Stimulated activated CD8-positive, alpha-beta memory T cell treated with anti-CD3 and anti-CD28 coated beads, Interleukin-7, amount 100 ng/mL, for 1 hour (primary cell): ENCODE measurements at places on chromosomes 3 and 15.

- no peak for DNase-seq
Measured at GRCh38 chr15:92682741-92683510, 27.4 kb upstream of the FAM174B start.

- DNase-seq = no peak
Measured at GRCh38 chr15:100635406-100636071, 33.1 kb downstream of the ASB7 start.

DNA sequence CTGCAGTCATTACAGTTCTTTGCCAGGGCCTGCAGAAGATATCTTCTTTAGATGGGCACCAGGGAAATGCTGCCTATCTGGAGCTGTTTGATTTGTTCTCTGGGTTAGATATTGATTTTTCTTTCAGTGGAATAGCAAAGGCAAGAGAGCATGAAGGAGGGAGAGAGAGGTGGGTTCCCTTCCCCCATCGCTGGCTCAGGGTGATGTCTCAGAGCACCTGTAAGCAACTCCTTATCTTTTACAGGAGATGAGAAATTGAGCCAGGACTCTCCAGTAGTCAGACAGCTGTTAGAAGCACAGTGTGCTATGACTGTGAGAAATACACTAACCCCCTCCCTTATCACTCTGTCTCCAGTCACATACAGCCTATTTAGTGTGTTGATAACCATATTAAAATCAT is 89.3 kb upstream of the SLC24A5 start:
- no peak for DNase-seq

DNA sequence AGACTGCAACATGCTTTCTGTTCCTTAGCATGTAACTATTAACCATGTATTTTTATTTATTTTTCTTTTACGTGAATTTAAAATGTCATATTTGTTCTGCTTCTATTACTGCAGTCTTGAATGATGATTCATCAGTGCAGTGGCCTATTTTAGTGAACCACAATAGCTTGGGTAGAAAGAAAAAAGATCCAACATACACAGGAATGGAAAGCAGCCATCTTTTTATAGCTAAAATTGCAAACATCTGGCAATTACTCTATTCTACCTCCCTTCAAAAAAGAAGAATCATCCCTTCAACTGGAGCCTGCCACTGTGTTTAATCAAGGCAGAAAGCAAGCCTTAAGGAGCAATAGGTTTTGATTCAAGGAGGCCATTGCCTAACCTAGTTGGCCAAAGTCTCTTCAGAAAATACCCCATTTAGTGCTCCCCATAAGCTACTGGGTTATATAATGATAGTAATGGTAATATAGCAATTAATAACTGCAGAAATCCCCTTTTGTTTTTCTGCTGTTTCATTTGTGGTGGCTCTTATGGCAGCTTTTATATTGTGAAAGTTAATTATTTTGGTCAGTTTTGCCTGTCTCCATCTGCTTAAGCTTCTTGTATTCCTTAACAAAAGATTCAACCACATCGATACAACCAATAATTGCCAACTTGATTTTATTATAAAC is 267.3 kb downstream of the LPP start:
- no peak for DNase-seq

GRCh38 chr3:13115991-13116390 is 42.8 kb upstream of the IQSEC1 start:
- DNase-seq = no peak

- DNase-seq = no peak
Measured at GRCh38 chr3:142498397-142499180, 50.8 kb upstream of the XRN1 start.

DNA sequence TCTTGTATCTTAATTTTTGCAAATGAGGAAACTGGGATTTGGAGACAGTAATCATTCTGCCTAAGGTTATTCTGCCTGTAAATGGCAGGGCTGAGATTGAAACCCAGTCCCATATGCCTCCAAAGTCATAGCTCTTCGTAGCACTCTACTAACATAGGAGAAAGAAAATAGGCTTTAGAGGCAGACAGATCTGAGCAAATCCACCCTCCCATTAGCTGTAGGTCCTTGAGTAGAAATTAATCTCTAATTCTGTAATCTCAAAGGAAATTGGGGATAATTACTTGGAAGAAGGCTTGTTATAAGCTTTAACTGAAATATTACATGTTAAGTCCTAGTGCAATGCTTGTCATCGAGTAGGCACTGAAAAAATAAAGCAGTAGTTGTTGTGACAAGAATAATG is 252.1 kb upstream of the PEX5L start:
- DNase-seq = no peak

- DNase-seq = no peak
Measured at GRCh38 chr3:63441262-63441661, 163.2 kb downstream of the SYNPR start.

GRCh38 chr3:165868088-165868487 is 30.9 kb upstream of the BCHE start:
- no peak for DNase-seq

GRCh38 chr3:81463781-81464180 is 297.7 kb downstream of the GBE1 start:
- DNase-seq = no peak

DNA sequence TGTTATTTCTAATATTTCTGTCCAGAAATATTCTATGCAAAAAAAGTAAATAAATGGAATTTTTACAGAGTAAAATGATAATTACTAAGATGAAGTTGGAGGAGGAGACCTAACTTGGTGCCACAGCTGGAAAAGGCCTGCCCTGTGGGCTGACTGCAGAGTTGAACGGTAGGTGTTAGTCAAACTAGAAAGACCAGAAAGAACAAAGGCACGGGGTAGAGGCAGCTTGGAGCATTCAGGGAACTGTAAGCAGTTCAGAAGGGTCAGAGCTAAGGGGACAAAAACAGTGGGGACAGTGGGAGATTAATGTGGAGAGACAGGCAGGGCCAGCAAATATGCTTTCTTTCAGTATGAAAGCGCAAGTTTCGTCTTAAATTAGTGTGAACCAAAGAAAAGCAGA is 39.3 kb upstream of the PTPRG start:
- no peak for DNase-seq

DNA sequence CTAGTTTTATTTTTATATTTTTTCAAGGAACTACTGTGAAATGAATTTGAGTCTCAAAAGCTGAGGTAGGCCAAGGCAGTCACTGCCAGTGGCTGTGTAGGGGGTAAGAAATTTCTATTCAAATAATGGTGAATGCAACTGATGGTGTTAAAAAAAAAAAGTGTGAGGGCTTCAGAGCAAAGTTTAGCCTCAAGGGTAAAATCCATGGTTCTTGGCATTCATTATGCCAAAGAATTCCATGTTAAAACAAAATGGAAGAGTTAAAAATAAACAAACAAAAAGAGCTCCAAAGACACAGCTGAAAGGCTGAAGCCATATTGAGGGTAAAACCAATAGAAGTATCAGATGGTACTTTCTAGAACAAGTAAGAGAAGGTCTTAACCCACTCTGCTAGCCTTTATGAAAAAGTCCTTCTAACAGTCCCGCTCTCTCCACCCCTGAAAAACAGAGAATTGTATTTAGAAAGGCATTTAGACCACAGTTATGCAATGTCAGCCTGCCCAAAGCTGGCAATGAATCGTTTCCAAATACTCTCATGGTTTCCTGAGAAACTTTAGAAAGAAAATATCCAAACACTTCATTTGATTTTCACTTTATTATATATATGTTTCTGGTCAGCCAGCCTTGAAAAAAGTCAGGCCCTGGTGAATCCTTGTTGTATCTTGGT is 158.4 kb upstream of the GMNC start:
- DNase-seq = no peak

DNA sequence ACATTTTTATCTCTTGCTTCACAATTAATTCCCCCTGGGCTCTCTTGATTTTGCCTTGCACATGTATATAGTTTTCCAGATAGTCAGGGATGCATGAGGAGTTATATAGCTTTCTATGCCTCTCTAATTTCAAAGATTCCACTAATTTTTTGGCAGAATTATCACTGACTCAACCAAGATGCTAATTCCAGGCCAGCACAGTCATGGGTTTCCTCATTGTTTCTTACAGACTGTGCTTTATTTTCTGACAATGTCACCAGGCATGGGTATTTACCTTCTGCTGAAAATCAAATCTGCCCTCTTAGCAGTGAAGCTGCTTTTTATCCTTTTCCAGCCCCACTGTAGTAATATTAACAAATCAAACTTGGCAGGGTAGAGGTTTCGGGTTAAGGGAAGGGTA is 1520.6 kb upstream of the CADM2 start:
- no peak for DNase-seq

- no peak for DNase-seq
Measured at GRCh38 chr15:75750261-75751050, 37.8 kb upstream of the CSPG4 start.

- no peak for DNase-seq
Measured at GRCh38 chr3:184472723-184473428, 88.7 kb upstream of the EPHB3 start.

- DNase-seq = no peak
Measured at GRCh38 chr3:193757457-193757856, 164.4 kb downstream of the OPA1 start.

DNA sequence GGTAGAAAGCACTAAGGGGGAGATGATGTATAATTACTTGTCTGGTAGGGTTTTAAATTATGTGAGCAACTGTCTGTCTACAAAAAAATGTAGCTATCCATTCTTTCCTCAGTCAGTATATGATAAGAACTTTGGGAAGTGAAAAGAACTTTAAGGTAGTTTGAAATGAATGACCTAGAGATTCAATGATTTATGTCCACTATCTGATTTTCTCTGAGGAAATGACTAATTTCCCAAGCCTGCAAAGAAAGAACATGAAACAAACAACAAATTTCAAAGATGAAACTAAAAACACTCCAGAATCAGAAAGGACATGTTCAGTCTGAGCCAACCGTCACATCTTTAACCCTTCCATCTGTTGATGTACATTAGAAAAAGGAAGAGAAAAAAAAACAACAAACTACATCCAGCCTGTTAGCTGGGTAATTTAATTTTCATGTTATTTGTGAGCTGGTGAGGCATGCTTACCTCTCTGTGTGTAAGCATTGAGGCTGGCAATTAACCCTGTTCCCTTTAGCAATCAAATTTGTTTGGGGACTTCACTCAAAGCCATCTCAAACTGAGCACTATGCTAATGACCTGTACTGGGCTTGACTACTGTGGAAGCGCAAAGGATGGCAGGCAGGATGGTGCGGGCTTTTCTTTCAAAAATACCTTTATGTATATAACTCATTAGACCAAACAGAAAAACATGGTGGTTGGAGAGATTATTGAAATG is 220.1 kb downstream of the TUSC7 start:
- no peak for DNase-seq

DNA sequence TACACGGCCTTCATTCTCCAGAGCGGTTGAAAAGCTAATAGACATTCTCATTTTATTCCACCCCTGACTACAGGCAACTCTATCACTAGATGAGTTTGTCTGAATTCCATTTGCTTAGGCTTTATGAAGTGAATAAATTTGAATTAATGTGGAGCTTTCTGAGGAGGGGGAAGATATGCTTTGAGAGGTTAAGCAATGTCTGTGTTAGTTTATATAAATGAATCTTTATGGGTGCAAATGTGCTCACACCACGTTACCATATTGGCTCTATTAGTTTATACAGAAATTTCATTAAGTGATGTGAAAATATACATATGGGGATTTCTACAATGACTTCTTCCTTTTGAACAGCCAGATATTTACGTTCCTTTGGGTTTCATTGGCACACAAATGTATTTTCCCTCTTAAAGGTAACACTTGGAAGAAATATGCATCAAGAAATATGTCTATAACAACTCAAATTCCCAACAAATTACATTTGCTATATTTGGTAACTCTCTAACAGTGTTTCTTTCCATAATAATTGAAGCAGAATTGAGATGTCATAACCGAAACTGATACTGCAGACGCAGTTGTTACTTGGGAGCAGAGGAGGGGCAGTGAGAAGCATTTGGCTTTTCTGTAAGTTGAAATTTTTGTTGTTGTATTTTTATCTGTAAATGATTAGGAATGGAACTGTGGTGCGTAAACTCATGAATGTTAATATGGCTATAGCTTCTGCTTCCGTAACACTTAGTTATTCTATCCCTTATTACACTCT is 359.4 kb downstream of the CACNA2D3 start:
- no peak for DNase-seq
